SIG-M5 (cell line): ENCODE measurements at places on chromosomes 7 and 10.

GRCh38 chr10:78902815-78903214 is 166.0 kb upstream of the ZMIZ1 start:
- DNase-seq, result no peak

DNA sequence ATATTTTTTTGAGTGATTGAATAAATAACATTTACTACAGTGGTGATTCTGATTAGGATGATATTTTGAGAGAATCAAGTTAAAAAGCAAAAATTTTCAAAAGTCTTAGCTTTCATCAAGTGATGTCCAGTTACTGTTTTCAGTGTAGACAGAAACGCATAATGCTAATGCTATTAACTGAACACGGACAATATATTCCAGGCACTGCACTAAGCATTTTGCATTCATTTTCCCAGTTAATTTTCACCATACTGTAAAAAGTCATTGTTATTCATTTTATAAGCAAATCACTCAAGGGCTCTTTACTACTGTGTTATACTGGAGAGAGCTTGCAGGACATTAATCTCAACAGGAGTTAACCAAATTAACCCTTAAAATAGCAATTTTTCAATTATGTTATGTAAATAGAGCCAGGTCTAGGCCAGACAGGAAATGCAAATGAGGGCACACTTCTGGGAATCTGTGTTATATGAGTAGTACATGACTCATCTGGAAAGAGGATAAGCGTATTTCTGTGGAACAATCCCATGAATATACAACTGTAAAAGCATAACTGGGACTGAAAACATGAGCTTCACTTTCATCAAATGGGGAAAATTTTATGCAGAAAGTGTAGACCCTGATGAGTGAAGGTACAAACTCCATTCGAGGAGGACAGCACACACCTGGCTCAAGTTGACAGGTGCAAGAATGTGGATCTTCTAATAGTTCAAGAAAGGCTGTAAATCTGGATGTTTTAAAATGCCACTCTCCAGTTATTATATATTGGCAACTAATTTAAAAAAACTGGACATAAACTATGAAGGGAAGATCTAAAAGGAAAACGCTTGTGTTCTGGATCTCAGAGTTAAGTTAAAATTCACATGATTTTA is 75.4 kb downstream of the ANK3 start:
- DNase-seq, result no peak

DNA sequence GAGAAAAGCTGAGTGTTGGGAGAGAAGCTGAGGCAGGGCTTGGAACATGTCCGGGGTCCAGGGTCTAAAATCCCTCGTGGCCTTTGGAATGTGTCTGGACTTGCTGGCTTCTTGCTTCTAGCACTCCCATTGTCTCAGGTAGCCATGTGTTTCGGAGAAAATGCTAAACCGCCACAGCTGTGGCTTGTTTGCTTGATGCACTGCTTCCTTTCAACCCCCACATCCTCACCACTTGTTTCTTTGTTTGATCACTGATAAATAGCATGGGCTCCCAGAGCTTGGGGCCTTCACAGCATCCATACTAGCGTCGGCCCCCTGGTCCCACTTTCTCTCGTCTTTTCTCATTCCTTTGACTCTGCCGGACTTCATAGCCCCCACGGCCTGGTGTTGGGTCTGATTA is 102.7 kb downstream of the ANKRD26 start:
- no peak for DNase-seq

GRCh38 chr10:88004451-88004850 is 141.0 kb downstream of the PTEN start:
- no peak for DNase-seq

GRCh38 chr7:48875045-48875916 is 49.1 kb upstream of the CDC14C start:
- DNase-seq, result no peak

- no peak for DNase-seq
Measured at GRCh38 chr7:120114626-120115025, 158.3 kb upstream of the KCND2 start.

- no peak for DNase-seq
Measured at GRCh38 chr7:153522261-153522660, 529.9 kb upstream of the DPP6 start.

DNA sequence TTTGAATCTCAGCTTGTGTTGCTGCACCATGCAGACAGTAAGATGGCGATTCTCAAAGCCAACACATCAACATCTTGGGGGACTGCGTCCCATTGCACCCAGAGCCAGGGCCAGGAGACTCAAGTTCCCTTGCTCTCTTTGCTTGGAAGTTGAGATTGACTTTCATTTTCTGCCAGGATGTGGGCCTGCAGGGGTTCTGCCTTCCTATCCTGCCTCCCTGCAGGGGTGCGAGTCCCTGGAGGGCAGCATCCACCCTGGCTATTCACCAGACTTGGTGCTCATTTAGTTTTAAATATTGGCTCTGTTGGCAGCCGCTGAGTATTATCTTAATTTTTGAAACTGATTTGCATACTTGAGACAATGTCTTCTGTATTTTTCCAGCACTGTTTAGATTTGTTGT is 451.5 kb downstream of the GLRX3 start:
- no peak for DNase-seq

GRCh38 chr10:100403734-100404133 is 56.7 kb downstream of the SCD start:
- no peak for DNase-seq

DNA sequence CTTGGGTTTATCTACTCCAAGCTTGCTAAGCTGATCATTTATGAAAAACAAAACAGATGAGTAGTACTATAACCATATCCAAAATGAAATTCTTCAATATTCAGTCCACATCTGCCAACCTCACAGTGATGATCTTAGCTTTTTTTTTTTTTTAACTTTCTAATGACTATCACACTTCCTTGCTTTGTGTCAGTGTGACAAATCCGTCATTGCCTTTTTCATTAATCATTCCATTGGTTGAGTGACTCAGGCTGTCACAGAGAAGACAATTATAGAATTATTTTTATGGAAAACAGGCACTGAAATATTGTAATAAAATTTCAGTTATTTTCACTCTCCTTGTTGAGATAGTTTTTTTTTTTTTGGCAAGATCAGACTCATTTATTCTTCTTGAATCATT is 70.7 kb downstream of the CPVL start:
- DNase-seq, result no peak

GRCh38 chr7:32582036-32582435 is 86.7 kb downstream of the AVL9 start:
- DNase-seq, result no peak

GRCh38 chr7:24828891-24829661 is 71.8 kb upstream of the GSDME start:
- DNase-seq, result no peak

DNA sequence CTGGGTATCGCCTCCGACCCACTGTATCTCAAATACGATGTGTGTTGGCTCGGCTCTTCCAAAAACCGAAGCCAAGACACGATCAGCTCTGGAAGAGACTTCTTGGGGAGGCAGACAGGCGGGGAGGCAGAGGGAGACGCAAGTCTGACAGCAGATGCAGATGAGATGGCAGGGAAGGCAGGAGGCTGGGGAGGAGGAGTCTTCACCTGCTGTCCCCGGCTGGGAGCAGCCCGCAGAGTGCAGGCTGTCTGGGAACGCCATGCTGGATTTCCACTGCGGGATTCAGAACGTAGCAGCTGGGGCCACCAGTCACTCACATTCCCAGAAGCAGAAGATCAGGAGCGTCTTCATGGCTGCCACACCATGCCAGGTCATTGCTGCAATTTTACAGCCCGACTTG is 29.4 kb downstream of the CTBP2 start:
- no peak for DNase-seq

GRCh38 chr10:98172073-98172472 is 37.6 kb downstream of the R3HCC1L start:
- DNase-seq, result no peak

- DNase-seq, result no peak
Measured at GRCh38 chr7:128781126-128781525, 5.5 kb upstream of the OPN1SW start.

DNA sequence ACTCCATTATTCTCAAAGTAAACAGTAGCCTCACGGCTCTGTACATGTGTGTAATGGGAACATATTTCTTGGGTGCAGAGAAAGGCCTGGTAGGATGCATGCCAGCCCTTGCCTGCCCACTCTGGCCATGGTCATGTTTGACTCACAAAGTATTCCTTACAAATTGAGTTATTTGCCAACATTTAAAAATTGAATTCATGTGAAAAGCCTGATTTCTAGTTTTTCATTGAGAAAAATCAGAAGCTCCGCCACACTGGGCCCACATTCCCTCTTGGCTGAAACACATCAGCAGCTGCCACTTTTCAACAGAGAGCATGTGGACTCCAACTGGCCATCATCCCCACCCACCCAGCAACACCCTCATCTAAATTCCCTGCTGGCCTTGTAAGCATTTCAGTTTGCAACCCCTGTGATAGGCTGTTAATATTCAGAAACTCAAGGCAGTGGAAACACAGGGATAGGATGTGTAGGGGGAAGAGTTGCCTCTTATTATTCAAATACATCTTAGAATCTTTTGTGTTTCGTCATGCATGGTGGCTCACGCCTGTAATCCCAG is 40.9 kb downstream of the CDH23 start:
- DNase-seq, result no peak

DNA sequence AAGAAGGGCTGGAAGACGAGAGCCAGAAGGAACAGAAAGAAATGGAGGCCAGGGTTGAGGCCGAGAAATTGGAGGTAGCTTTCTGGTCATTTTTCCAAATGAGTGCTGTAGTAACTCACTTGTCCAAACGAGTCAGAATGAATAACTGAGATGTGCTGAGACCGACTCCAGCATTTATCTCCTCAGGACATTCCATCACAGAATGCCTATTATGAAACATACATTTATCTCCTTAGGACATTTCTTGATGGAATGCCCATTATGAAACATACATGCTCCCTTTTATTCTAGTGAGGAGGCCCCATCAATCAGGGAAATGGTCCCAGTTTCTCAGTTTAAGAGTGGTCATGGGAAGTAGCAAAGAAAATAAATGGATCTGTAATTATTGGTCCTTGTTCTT is 16.5 kb downstream of the AVL9 start:
- DNase-seq, result no peak

- DNase-seq, result no peak
Measured at GRCh38 chr10:44069573-44069972, 315.3 kb downstream of the CXCL12 start.

DNA sequence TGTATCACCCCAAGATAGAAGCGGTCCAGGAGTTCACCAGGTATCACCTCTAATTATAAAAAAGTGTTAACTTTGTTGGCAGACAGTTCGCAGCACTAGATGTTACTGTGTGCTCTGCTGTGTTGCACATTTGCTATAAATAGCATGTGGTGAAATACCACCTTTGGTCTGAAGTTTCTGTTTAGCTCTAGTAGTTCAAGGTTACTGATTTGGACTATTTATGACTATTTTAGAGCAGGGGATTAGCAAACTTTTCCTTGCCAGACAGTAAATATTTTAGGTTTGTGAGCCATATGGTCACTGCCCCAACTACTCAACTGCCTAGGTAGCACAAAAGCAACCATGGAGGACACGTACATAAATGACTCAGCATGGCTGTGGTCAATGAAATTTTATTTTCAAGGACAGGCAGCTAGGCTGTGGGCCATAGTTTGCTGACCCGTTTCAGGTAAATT is 16.5 kb downstream of the DENND10 start:
- DNase-seq, result no peak

DNA sequence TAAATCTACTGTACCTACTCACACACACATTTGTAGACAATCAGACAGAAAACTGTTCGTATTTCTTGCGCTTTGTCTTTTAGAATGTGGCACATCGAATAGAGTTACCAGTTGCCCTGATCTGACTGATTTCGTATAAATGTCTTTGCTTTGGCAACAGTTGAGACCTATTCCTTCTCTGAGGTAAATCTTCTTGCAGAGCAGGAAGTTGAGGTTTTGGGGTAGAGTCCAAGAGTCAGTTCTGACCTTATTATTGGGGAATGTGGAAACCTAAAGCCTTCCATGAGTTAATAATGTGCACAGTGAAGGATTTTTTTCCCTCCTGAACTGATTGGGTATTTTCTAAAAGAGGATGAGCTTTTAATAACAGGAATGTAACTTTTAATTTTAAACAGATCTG is 135.3 kb downstream of the KIAA1217 start:
- DNase-seq, result no peak

- no peak for DNase-seq
Measured at GRCh38 chr10:71974489-71975021, 10.4 kb downstream of the CHST3 start.

GRCh38 chr10:30812018-30812851 is 182.7 kb upstream of the LYZL2 start:
- DNase-seq, result no peak

GRCh38 chr7:124566583-124566982 is 199.0 kb downstream of the GPR37 start:
- no peak for DNase-seq

DNA sequence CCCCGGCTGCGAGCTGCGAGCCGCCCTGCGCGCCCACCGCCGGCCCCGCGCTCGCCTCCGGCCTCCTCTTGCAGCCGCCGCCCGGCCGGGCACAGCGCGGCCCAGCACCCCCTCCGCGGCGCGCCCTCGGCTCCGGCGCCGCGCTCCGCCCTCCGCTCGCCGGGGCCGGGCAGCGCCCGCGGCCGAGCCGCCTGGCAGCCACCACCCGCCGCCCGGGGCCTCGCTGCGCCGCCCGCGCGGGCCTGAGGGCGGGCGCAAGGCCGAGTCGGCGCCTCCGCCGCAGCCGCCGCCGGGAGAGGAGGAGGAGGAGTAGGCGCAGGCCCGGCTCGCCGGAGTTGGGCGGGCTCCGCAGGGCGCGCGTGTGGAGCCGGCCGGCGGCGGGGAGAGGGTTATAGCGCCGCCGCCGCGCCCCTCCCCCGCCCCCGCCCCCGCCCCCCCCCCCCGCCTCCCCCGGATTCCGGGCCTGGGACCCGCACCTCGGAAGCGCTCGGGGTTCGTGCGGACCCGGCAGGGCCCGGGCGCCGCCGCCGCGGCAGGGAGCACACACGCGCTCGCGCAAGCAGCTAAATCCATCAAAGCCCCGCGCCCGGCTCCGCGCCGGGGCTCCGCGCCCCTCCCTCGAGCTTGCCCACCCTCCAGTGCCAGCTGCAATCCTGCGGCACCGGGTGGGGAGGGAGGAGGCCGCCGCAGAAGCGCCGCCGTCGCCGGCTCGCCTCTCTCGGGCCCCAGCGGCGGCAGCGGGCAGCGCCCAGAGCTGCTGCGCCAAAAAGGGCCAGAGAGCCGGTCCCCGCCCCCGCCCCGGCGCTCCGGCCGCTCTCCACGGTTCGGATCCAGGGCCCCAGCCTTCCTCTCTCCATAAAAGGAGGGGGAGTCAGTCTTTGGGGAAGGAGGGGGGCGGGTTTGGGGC is at the start of gene PDGFA:
Gene PDGFA (minus strand): TSS at position 363 of the 907 bp plus-strand sequence. CDS start 845 bp downstream, outside the sequence.
- DNase-seq, result no peak

- no peak for DNase-seq
Measured at GRCh38 chr7:78006063-78006755, 207.6 kb downstream of the PHTF2 start.

- DNase-seq, result no peak
Measured at GRCh38 chr10:8768852-8769251, 714.4 kb downstream of the GATA3 start.

DNA sequence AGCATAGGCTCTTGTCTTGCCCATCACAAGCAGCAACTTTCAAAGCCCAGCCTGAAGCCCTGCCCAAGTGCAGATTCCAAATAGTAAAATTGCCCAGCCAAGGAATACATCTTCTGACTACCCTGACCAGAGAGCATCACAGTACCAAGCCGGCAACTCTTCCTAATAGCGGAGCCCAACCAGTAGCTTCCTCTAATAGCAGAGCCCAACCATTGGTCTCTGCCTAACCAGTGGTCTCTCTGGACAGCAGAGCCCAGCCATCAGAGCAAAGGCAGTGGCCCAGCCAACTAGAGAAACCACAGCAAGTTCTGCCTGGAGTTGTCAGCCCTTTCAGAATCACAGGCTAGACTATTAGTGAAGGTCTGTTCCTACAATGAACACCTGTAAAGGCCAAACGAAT is 285.6 kb downstream of the HGF start:
- DNase-seq, result no peak

GRCh38 chr10:109007514-109007913 is 915.8 kb downstream of the XPNPEP1 start:
- DNase-seq, result no peak
